Left kidney (tissue), 8 donors: ENCODE measurements at places on chromosomes 1 and 21.

DNA sequence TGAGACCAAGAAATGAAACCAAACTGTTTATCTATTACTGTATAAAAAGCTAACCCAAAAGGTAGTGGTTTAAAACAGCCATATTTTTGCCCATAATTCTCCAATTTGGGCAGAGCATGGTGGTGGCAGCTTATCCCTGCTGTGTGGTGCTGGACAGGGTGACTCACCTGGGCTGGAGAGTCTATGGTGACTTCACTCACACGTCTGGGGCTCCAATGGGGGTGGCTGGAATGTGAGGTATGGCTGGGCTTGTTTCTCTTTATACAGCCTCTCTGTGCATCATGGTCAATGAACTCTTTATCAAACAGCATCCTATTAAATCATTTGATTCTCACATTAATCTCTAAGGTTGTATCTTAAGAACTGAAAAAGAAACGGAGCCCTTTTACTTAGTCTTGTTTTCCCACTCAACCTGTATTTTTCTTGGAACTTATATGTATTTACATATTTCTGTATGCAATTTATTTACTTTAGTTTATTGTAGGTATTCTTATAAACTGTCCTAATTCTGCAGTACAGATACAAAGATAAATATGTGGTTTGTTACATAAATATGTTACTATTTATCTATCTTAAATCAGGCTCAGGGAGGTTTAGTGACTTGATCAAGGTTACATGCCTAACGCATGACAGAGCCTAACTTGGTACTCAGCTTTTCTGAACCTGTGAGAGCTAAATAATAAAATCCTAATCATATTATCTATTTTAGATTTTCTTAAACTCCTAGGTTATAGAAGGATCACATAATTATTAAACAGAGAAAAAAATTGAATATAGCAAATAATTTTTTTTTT, 37.5 kb upstream of the WLS start:
- no peak for DNase-seq

DNA sequence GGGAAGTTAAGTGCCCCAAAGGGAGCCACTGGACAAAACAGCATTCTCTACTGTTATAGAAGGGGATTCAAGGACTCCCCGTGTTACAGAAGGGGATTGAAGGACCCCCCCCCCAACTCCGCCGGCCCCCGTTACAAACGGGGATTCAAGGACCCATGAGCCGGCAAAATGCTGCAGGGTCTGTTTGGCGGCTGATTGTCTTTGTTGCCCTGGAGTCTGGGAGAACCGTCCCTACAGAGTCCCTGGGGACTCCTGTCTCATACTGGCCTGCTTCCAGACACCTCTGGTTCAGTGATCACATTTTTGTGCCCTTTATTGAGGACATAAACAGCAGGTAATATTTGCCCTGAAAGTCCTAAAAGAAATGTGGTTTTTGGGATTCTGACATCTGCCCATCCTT, 96.4 kb downstream of the SYF2 start:
- DNase-seq = no peak

DNA sequence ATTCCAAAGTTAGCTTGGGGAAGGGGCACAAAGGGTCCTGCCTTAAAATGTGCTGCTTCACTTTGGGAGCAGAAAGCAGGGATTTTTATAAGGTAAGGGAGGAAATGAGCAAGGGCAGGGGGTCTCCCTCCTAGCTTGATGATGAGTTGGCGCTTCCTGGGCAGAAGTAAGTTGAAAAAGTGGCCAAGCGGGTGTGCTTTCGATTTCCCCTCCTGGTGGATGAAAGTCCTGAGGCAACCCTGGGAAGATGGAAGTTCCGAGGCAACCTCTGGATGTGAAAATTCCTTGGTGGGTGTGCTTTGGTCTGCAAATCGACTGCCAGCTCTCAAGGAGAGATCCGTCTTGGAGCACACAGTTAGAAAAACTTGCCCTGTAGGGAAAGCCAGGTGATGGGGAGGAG, 41.7 kb upstream of the CD2 start:
- DNase-seq = no peak

DNA sequence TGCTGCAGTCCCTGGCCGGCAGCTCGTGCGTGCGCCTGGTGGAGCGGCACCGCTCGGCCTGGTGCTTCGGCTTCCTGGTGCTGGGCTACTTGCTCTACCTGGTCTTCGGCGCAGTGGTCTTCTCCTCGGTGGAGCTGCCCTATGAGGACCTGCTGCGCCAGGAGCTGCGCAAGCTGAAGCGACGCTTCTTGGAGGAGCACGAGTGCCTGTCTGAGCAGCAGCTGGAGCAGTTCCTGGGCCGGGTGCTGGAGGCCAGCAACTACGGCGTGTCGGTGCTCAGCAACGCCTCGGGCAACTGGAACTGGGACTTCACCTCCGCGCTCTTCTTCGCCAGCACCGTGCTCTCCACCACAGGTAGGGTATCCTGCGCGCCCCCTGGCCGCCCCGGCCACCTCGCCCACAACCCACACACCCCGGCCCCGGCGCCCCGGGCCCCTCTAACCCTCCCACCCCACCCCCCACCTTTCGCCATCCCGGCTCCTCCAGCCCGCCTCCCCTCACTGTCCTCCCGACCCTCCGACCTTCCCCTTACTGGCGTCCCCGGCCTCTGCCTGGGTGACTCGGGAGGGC, 352 bp downstream of the KCNK1 start:
- DNase-seq = no peak
